Stimulated activated CD4-positive, alpha-beta T cell treated with anti-CD3 and anti-CD28 coated beads, Interleukin-12 subunit alpha, Interleukin-12 subunit beta, amount 100 ng/mL, for 24 hours (primary cell): ENCODE measurements at places on chromosomes 2 and 18.

DNA sequence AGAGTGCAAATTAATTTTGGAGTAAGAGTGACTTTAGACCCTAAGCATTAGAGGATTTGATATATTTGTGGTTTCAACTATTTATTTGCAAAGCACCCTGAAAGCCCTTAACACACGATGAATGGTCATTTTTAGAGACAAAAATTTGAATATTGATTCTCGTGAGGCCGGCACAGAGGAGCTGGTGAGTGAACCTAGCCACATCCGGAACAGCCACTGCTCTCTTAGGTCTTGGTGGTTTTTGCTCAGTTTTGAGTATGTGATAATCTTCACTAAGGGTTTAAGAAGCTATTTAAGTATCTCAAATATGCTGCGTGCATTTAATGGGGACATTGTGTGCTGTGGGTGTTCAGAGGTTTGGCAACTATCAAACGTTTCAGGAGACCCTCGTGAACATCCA is 204.8 kb downstream of the TSN start:
- DNase-seq: no peak

- DNase-seq: no peak
Measured at GRCh38 chr2:126381091-126381490, 274.9 kb upstream of the GYPC start.

DNA sequence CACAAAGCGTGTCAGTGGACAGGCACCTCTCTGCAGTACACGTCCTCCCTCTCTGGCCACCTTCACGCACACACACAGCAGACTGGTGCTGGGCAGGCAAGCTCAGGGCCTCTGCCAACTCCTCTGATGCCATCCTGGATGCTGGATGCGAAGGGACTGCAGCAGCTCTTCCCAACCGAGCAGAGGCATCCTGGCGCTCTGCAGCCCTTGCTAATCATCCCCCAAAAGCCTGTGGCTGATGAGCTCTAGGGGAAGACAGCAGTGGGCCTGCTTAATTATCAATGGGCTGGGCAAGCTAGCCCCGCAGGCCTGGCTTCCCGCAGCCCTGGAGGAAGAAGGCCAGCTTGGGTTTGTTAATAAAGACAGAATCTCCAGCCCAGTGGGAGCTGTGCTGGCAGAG is 71.3 kb upstream of the TEX51 start:
- no peak for DNase-seq

DNA sequence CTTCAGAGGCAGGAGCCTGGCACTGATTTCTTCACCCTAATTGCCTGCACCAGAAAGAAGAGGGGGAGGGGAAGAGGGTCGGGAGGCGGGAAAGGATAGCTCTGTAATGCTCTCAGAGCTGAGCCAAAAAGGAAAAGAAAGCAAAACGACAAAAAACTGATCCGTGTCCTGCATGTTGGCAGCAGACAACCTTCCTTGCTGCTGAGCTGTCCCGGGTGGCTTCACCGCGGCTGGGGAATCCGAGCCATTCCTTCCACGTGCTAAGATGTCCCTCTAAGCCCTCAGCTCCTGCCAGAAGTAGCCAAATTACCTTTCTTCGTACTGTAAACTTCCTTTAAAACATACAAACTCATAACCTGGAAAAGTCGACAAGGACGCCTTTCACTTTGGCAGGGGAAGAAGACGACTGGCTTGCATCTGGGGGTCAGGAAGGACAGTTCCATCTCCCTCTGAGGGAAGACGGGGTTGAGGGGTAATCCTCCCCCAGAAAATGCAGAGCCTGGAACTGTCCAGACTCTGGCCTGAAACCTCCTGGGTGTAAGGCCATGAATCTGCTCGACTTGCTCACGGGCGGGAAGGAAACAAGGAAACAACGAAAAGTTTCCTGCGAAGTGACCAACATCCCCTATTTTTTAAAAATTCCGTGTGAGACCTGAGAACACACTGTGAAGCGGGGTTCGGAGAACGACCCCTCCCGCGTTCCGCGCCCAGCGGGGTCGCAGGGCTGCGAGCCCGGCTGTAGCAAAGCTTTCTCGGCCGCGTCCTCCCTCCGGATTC is 7.7 kb downstream of the OTX1 start:
- DNase-seq: peak; percentile 1

GRCh38 chr2:10246370-10246769 is 56.3 kb upstream of the HPCAL1 start:
- no peak for DNase-seq
